Choroid plexus epithelial cell (primary cell): ENCODE measurements at places on chromosomes 2 and 18.
A peak's percentile ranks its signal among the peaks of the same experiment; 100 is the strongest.

DNA sequence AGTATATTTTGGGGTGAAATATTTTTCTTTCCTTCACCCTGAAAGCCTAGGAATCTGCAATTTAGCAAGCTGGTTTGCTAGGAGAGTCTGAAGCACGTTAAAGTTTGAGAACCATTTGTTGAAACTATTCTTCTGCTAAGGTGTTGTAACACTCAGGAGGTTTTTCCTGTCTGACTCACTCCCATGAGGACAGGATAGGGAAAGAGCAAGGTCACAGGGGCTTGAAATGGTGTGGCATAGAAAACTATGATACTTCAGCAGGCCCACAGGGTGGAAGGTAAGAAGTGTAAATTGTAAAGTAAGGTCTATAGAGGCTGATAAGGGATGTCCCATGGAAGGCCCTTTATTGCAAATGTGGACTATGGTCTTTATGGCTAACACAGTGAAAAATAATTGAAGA is 177.7 kb upstream of the ZC3H15 start:
- peak; percentile 55 for DNase-seq

DNA sequence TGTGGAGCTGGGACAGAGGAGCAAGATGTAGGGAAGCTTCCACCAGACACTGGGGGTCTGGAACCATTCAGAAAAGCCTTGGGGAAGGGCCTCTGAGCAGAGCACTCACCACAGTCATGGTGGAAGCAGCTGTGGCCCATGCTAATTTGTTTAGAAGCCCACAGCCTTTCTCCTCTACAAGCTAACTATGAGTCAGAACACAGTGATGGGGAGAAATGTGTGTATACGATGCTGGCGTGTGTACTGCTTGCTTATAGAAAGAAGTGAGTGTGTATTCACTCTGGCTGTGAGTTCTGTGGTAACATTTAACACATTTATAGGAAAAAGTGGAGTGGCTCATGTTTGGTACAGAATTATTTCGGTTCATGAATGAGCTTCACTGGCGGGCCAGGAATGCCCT is 157.0 kb upstream of the ACAA2 start:
- no peak for DNase-seq

GRCh38 chr2:17793296-17793695 is 23.0 kb upstream of the MSGN1 start:
- DNase-seq = no peak

DNA sequence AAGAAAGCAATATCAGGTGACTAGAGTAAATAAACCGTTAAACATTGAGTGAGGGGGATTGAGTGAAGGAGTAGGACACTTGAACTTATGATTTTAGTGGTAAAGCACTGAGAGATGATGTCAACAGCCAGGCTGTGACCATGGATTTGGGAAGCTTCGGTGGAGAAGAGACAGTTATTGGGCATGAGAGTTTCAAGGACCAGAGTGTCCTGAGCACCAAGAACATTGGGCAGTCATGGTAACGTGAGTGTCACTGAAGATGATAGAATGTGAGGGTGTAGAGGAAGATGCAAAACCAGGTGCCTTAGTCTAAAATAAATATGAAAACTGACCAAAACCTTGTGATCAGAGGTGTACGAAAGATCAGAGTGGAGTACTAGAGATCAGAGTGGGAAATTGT is 248.1 kb downstream of the ASXL3 start:
- DNase-seq = no peak

DNA sequence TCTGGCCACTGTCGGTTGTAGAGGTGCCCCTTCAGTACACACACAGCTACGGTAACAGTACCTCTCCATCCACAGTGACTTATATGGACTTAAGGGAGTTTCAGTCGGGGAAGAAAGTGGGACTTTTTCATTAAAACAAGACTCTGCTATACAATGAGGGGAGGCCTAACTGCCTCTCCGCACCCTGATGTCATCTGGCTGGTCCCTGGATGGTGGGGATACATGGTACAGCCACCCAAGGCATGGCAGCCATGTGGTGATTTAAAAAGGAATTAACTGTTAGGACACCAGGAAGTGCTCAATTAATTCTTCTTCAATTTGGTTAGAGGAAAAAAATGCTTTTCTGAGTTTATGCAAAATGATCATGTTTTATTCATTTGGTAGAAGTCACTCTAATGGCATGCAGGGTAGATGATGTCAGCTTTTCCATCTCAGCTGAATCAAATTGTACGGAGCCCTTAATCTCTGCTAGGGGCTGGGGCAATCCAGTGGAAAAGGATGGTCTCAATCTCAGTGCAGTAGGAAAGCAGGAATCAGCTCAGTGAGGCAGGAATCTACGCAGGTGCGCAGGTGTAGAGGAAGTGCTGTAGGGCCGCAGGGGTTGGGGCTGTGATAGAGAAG is 243.9 kb downstream of the PRKCE start:
- peak; percentile 24 for DNase-seq

GRCh38 chr2:235390108-235390815 is 103.6 kb upstream of the AGAP1 start:
- peak; percentile 11 for DNase-seq

- no peak for DNase-seq
Observed at GRCh38 chr2:205750797-205751196, 68.5 kb downstream of the NRP2 start.

DNA sequence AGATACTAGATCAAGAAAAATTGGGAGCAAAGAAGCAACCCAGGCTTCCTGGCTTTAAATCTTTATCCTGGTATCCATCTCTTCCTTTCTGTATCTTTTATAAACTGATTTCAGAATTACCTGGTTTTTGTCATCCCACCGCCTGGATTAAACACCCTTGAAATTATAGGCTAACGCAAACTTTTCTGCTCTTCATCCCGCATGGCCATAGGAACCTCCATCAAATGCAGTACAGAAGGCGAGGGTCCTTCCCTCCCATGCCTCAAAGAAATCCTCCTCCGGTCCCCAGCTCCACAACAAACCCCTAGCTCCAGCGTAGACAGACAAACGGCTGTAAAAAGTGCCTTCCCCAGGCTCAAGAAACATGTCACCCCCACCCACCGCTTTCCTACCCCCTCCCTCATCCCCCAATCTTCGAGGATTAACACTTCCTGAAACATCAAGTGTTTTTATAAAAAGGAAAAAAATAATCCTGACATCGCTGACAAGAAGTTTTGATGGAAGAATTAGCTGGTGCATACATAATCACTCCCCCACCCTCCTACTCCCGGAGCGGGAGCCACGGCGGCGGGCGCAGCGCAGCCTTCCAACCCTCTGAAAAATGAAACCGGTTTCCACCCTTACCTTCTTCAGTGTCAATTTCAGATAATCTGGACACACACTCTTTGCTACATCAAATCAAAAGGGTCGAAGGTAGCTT is 7.6 kb downstream of the DLX1 start:
- DNase-seq = no peak

GRCh38 chr2:157831573-157832315 is 44.4 kb downstream of the ACVR1 start:
- DNase-seq = peak; percentile 42

- peak; percentile 10 for DNase-seq
Observed at GRCh38 chr18:30889519-30890301, 152.8 kb downstream of the DSC3 start.

GRCh38 chr2:134137182-134137611 is 116.7 kb upstream of the MGAT5 start:
- DNase-seq = peak; percentile 63

DNA sequence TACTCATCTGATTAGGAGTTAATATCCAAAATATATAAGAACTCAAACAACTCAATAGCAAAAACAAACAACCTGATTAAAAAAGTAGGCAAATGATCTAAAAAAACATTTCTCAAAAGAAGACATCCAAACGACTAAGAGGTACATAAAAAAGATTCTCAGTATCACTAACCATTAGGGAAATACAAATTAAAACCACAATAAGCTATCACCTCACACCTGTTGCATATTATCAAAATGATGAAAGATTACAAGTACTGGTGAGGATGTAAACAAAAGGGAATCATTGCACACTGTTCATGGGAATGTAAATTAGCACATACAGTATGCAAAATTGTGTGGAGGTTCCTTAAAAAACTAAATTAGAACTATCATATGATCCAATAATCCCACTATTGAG is 865.5 kb downstream of the TMEM182 start:
- DNase-seq = no peak

DNA sequence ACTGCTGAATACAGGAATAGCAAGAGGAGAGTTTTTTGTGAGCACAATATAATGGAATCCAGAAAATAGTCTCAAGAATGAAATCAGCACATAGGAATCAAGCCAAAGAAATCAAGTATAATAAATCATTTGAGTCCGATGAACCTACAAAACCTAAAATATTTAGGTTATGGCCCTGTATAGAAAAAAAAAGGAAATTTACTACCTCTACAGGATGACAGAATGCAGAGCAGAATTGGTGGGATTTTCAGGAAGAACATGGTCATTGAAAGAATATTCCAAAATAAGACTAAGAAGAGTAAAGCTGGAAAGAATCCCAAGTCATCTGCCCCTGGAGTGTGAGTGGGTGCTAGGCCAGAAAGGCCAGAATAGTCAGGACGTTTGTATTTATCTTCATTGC is 1041.2 kb upstream of the CDH2 start:
- no peak for DNase-seq

DNA sequence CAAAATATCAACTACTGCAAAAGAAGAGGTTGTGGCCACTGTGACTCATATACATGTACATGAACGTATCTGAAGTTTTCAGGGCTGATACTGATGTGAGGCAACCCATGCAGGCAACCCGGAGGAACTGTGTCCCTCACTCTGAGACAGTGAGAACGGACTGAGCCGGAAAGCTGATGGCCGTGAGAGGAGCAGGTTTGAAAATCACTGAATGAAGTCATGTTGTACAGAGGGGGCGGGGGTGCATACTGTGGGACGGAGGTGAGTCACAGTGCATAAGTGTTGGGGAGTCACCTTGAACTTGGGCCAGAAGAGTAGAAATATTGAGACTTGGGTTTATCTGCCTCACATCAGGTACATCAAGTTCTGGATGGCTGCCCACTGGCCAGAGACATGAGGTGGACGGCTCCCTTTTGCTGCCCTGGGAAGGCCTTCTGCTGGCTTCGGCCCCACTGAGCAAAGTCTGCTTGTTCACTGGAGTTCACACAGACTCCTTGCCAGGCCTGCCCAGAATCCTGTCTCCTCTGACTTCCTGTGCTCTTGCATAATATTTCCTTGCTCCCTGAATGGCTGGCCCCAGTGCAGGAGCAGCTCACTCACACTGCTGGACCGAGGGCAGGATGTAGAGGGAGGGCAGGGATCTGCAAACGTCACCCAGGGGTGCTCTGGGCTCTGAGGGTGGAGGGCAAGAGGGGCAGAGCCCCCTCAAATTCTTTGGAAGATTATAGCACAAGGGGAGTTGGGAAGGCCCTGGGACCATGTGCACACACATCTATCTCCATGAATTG is 18.1 kb downstream of the EPAS1 start:
- DNase-seq = peak; percentile 94

DNA sequence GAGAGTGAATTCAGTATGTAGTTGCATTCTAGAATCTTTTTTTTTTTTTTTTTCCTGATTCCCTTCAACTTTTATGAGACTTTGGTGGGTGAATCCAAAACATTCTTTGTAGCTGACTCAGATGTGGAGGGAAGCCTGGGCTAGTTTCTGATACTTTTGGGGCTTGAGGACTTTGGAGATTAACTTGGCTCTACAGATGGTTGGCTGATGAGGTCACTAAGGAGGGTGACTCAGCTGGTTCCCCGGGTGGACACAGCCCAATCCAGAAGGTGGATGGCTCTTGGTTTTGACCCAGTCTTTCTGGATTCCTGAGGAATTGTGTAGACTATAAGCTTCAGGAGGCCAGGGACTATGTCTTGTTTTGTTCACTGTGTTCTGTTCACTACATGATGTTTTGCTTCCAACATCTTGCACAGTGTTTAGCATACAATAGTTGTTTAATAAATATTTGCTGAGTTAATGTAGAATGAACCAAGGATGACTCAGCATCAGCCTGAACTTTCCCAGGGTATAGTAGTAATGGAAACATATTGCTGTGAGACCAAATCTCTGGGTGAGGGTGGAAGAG is 30.5 kb downstream of the LAMA3 start:
- DNase-seq = peak; percentile 88

GRCh38 chr2:178531168-178531567 is 50.9 kb downstream of the PLEKHA3 start:
- no peak for DNase-seq

- no peak for DNase-seq
Observed at GRCh38 chr18:27461957-27462356, 276.8 kb upstream of the CHST9 start.

DNA sequence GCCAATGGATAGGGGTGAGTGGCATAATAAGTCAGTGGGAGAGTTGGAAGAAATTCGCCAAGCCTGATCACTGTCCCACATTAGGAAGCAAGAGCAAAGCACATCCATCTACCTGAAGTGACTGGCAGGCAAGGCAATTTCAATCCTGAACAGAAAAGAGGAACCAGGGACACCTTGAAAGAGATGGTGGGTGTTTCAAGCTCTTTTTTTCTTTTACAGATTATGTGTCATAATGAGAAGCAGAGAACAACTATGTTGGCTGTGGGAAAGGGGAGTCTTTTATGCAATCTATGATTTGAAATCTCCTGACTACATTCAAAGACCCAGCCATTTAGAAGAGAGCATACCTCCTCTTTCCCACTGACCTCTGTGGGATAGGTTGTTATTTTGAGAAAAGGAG is 63.5 kb downstream of the TGIF1 start:
- no peak for DNase-seq

GRCh38 chr2:158735822-158736580 is 59.1 kb upstream of the DAPL1 start:
- DNase-seq = no peak

- no peak for DNase-seq
Observed at GRCh38 chr2:112831513-112831845, 5.1 kb downstream of the IL1B start.

DNA sequence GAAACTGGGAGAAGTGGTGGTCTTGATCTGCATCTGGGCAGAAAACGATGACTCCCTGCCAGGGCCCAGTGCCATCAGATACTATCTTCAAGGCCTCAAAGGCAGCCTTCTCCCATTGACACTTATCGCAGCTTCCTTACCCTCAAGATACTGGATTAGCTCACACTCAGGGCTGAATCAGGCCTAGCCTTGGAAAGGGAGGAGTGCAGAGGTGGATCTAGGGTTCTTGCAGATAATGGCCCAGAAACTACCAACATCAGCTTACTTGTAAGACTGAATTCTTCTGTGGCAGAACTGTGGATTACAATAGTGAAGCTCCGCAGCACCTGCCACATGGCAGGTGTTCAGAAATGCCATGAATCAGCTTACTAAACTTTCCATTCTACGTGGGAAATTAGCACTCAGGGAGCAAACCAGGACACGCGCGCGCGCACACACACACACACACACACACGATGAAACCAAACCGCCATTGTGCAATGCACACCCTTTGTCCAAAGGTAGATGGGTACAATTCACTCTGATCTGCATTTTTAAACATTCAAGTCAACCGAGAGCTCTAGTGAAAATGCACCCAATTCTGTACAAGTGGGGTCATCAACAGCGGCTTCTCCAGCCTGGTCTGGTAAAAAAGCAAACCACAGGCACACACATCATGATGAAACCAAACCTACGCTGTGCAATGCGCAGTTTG is 26.3 kb upstream of the TMEM182 start:
- DNase-seq = peak; percentile 19

- DNase-seq = peak; percentile 80
Observed at GRCh38 chr2:11056614-11057013, 98.7 kb upstream of the SLC66A3 start.

GRCh38 chr2:227411320-227411989 is 23.7 kb upstream of the SCYGR1 start:
- peak; percentile 66 for DNase-seq
